ENCODE measurements at places on chromosomes 6 and 20. TPM values are rescaled to one million over a fixed set of nuclear protein-coding genes. Genes with fewer than 3 reads are reported as not detected.

DNA sequence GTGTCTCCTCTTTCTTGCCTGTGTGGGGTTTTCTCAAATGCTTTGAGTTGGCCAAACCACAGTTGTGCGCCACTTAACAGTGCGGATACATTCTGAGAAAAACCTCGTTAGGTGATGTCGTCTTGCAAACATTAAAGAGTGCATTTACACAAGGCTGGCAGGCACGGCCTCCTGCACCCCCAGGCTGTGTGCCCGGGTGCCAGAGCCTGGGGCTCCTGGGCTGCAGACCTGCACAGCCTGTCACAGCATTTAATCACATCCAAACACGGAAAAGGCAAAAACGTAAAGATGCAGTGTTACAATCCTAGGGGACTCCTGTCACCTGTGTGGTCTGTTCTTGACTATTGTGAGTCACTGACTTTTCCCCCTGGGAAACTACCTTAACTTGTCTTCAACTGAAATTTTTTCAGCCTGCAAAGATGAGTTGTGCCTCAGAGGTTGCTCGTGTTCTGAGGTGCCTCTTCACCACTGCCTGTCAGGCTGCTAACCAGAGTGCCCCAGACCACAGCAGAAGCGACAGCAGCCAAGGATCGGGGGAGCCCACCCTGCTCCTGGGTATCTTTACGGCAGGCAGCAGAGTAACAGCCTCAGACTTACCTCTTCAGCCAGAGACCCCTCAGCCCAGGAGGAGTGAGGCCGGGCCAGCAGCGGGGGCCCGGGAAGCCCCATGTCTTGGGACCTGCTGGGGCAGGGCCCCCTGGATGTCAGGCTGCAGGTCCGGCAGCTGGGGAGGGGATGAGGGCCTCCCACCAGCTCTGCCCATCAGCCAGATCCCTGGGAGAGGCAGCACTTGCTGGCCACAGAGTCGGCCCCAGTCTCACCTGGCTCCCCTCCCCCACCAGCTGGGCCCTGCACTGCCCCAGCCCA is 683 bp upstream of the C20orf204 start:
- DNase-seq = no peak
- peaks cover 50% of the 10 kb centered on the region for H3K4me1 ChIP-seq
- H3K36me3 ChIP-seq = peaks cover 23% of the 10 kb centered on the region
- H3K4me3 ChIP-seq = peak overlapping the region; percentile 57
- H3K27ac ChIP-seq = peak overlapping the region; percentile 82

GRCh38 chr6:99276747-99277146 is 72.7 kb downstream of the FAXC start:
- no peak for DNase-seq
- no peaks in the 10 kb centered on the region for H3K4me1 ChIP-seq
- H3K36me3 ChIP-seq = no peaks in the 10 kb centered on the region
- H3K4me3 ChIP-seq = no peak overlapping the region

The RAD21L1 gene
- total RNA-seq = not detected

The CD24 gene
- total RNA-seq = 11.3 TPM

GRCh38 chr6:77026341-77026740 is 436.9 kb downstream of the HTR1B start:
- no peaks in the 10 kb centered on the region for H3K4me1 ChIP-seq
- H3K36me3 ChIP-seq = no peaks in the 10 kb centered on the region
- no peak for DNase-seq
- no peaks in the 10 kb centered on the region for H3K27me3 ChIP-seq
- no peak overlapping the region for H3K27ac ChIP-seq

The SAMD5 gene
- total RNA-seq = 0.04 TPM

- H3K4me3 ChIP-seq = peak overlapping the region; percentile 86
- DNase-seq = peak; percentile 66
- no peaks in the 10 kb centered on the region for H3K27me3 ChIP-seq
- peaks cover 22% of the 10 kb centered on the region for H3K4me1 ChIP-seq
- H3K36me3 ChIP-seq = peaks cover 18% of the 10 kb centered on the region
These were observed 2.7 kb upstream of the EEF1A1 start for GRCh38 chr6:73523434-73524123.

The IRAK1BP1 gene
- 1.5 TPM for total RNA-seq

DNA sequence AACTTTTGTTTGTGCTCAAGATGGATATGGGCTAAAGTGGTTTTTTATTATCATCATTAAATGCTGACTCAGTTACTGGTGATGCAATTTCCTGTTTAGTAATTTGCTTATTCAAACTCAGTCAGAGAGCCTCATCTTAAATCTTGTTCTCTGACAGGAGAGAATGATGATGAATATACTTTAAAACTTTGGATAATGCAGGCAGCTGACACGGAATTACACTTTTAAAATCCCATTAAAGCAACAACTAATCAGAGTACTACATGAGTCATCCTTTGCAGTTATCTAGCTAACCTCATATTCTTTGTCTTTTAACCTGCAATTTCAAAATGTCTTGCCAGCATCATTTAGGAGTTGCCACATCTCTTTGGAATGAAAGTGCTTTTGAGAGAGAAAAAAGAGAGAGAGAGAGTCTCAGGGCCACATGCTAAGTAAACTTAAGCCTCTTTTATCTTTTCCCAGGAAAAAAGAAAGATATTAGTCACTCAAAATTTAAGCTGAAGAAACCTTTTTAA is 9.2 kb upstream of the C6orf141 start:
- no peaks in the 10 kb centered on the region for H3K36me3 ChIP-seq
- peak; percentile 57 for DNase-seq
- peaks cover 7% of the 10 kb centered on the region for H3K4me1 ChIP-seq

The EEF1A1 gene
- 19,145 TPM for total RNA-seq

The GRM1 gene
- not detected for total RNA-seq

GRCh38 chr6:149901444-149902140 is 3.7 kb upstream of the RAET1E start:
- peaks cover 11% of the 10 kb centered on the region for H3K27me3 ChIP-seq
- H3K27ac ChIP-seq = no peak overlapping the region
- DNase-seq = no peak
- no peaks in the 10 kb centered on the region for H3K36me3 ChIP-seq
- H3K4me1 ChIP-seq = peaks cover 28% of the 10 kb centered on the region

The SCRT2 gene
- not detected for total RNA-seq

The B3GALT4 gene
- 0.27 TPM for total RNA-seq

DNA sequence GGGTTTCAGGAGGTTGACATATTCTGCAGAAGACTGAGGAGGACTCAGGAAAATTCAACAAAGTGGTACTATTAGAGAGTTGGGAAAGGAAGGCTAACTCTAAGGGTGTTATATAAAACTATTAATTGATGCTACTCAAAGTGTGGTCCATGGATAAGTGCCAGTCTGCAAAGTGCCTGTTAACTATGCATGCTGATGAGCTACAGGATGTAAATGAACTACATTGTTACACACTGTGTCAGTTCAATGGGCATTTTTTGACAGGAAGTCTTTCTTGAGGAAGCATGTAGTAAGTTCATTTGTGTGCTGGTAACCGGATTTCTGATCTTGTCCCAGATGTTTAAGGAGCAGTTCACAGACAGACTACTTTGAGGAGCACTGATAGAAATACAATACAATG is 75.6 kb downstream of the KLHL32 start:
- no peaks in the 10 kb centered on the region for H3K4me1 ChIP-seq
- H3K27ac ChIP-seq = no peak overlapping the region
- no peak overlapping the region for H3K4me3 ChIP-seq
- H3K27me3 ChIP-seq = no peaks in the 10 kb centered on the region
- no peak for DNase-seq

The FRMD1 gene
- total RNA-seq = not detected

GRCh38 chr6:65546894-65547293 is 160.1 kb downstream of the EYS start:
- no peak for DNase-seq
- H3K36me3 ChIP-seq = no peaks in the 10 kb centered on the region
- H3K27me3 ChIP-seq = no peaks in the 10 kb centered on the region
- H3K4me1 ChIP-seq = no peaks in the 10 kb centered on the region

GRCh38 chr20:51277961-51278360 is 255.1 kb upstream of the KCNG1 start:
- H3K4me3 ChIP-seq = no peak overlapping the region
- H3K27ac ChIP-seq = no peak overlapping the region
- no peaks in the 10 kb centered on the region for H3K36me3 ChIP-seq
- H3K27me3 ChIP-seq = no peaks in the 10 kb centered on the region
- no peaks in the 10 kb centered on the region for H3K4me1 ChIP-seq
- no peak for DNase-seq

The RAET1L gene
- total RNA-seq = not detected

- no peaks in the 10 kb centered on the region for H3K27me3 ChIP-seq
- no peak for DNase-seq
- peaks cover 10% of the 10 kb centered on the region for H3K36me3 ChIP-seq
- H3K27ac ChIP-seq = no peak overlapping the region
- peaks cover 10% of the 10 kb centered on the region for H3K4me1 ChIP-seq
These were observed 169.5 kb upstream of the THEMIS start for GRCh38 chr6:128070406-128070805.

DNA sequence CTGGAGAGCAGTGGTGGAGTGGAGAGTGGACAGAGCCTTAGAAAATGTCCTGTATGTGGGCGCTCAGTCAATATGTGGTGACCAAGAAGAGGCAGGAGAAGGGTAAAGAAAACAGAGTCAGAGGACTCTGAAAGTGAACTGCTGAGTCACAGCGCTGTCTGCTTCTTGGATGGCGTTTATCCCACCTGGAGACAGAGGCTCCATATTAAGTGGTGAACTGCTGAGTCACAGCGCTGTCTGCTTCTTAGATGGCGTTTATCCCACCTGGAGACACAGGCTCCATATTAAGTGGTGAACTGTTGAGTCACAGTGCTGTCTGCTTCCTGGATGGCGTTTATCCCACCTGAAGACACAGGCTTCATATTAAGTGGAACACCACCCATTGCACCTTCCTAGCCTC is 119.3 kb upstream of the RALGAPA2 start:
- H3K27ac ChIP-seq = no peak overlapping the region
- H3K36me3 ChIP-seq = no peaks in the 10 kb centered on the region
- peaks cover 24% of the 10 kb centered on the region for H3K27me3 ChIP-seq
- H3K4me1 ChIP-seq = no peaks in the 10 kb centered on the region
- no peak for DNase-seq
- H3K4me3 ChIP-seq = no peak overlapping the region

DNA sequence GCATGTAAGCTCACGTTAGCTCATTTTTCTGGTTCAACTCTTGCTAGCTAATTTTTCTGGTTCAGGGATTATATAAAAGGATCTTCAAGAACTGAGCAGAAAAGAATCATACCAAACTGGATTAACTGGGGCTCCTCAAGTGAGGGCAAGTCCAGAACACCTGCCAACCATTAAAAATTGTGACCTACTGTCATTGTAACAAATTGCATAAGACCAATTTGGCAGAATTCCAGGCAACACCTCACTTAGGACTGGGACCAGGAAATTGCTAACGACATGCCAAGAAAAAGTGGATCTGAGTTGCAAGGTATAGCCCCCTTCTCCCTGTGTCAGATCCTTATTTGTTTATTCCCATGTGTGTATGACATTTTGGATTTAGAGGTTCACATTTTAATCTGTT is 216.6 kb downstream of the HIVEP2 start:
- no peak overlapping the region for H3K27ac ChIP-seq
- no peak overlapping the region for H3K4me3 ChIP-seq
- no peak for DNase-seq
- no peaks in the 10 kb centered on the region for H3K4me1 ChIP-seq
- H3K36me3 ChIP-seq = no peaks in the 10 kb centered on the region
- H3K27me3 ChIP-seq = no peaks in the 10 kb centered on the region

GRCh38 chr6:130494729-130495128 is 128.9 kb downstream of the TMEM200A start:
- H3K27me3 ChIP-seq = no peaks in the 10 kb centered on the region
- no peak for DNase-seq
- no peaks in the 10 kb centered on the region for H3K4me1 ChIP-seq
- no peaks in the 10 kb centered on the region for H3K36me3 ChIP-seq
- H3K4me3 ChIP-seq = no peak overlapping the region

DNA sequence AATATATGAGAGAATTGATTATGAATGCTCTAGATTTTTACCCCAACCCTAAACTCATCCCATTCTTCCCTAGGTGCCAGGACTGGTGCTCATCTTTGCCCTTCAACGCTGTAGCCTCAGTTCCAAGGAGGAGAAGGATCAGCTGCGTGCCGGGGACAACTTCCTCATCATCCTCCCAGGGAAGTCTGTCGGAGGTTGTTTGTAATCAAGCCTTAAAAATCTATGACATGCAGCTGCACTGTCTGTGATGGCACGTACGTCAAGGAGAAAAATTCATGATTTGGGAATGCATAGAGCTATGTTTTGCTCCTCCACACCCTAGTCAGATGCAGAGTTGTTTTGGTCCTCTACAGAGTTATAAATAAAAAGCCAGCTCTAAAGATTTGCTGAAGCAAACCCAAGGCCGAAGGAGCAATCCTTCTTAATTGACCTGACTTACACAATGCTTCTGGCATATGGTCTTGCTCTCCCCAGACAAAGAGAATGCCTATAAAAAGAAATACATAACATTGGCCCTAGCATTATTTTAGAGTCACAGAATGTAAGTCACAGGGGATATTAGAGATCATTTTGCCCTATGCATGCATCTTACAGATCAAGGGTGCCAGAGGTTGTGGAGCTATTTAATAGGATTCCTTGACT is 244.2 kb downstream of the HIVEP2 start:
- no peak for DNase-seq
- H3K4me3 ChIP-seq = no peak overlapping the region
- peaks cover 9% of the 10 kb centered on the region for H3K27me3 ChIP-seq
- H3K27ac ChIP-seq = no peak overlapping the region
- H3K4me1 ChIP-seq = peaks cover 12% of the 10 kb centered on the region
